ENCODE measurements at places on chromosomes 7 and 10.

DNA sequence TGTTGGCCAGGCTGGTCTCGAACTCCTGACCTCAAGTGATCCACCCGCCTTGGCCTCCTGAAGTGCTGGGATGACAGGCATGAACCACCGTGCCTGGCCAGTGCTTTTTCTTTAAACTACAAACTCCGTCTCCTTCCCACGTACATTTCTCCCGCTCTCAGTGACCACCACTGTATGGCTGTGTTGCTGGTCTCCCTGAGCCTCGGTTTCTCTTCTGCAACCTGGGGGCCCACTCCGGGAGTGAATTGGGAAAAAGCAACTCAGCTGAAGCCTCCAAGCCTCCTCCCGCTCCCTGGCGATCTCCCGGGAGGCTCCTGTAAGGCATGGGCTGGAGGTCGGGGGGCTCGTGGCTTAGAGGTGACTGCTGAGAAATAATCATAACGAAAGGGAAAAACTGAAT is 136.3 kb downstream of the ELFN1 start:
- DNase-seq, result no peak

GRCh38 chr10:24340883-24341282 is 131.9 kb downstream of the KIAA1217 start:
- DNase-seq, result no peak

GRCh38 chr10:70191161-70191971 is 21.1 kb upstream of the SAR1A start:
- DNase-seq, result no peak

DNA sequence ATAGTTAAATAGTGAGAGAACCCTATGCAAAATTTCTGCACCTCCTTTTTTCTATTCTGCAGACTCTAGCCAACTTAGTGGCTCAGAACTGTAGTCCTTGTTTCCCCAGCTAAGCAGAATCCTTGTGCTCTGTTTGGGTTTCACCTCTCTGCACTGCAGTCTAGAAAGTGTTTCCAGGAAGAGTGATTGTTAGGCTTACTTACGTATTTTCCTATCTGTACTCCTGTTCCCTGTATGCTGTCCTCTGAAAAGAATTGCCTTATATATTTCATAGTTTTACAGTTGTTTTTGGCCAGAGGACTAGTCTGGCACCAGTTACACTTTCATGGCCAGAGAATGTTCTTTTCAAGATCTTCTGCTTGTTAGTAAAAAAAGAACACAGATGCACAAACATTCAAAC is 154.6 kb upstream of the POT1 start:
- no peak for DNase-seq

DNA sequence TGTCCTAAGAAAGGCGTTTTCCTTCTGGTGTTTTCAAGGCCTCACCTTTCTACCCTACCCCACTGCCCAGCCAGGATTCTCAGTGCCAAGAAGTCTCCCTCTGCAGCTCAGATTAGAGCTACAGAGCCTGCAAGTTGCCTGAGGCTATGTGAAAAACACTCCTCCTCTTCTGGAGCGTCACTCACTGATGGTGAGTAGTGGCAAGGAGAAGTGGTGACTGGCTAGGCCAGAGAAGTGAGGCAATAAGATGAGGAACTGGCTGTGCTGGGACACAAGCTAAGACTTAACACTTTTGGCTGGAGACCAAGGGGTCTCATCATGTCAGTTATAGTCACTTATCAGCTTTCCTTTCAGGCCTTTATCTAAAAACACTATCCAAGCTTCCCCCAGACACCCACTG is 86.7 kb upstream of the PRKAR2B start:
- no peak for DNase-seq

DNA sequence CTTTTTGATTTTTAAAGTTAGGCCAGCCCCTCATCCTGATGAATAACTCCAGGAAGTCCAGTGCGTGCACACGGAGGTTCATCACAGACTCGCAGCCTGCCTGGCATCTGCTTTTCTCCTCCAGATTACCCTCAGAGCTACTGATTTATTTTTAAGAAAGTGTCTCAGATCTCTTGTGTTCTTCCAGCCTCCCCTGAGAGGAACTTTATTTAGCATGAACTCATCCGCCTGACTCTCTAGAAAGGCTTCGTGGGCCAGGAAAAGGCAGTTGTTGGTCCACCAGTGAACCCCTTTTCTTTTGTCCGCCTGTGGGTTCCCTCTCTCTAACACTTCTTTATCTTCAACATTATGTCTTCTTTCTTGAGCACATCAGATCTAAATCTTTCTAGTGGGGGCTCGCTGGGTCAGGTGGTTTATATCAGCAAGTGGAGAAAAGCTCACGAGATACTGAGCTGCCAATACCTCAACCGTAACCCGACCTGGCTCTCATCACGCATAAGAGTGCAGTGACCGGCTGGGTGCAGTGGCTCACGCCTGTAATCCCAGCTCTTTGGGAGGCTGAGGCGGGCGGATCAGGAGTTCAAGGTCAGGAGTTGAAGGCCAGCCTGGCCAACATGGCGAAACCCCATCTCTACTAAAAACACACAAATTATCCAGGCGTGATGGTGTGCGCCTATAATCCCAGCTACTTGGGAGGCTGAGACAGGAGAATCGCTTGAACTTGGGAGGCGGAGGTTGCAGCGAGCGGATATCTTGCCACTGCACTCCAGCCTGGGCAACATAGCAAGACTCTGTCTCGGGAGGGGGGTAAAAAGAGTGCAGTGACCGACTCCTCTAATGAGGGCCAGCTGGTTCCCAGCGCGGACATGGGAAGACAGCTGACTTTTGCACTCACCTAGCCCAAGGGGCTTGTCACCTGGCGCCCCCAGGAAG is 162.3 kb downstream of the CCDC3 start:
- no peak for DNase-seq

DNA sequence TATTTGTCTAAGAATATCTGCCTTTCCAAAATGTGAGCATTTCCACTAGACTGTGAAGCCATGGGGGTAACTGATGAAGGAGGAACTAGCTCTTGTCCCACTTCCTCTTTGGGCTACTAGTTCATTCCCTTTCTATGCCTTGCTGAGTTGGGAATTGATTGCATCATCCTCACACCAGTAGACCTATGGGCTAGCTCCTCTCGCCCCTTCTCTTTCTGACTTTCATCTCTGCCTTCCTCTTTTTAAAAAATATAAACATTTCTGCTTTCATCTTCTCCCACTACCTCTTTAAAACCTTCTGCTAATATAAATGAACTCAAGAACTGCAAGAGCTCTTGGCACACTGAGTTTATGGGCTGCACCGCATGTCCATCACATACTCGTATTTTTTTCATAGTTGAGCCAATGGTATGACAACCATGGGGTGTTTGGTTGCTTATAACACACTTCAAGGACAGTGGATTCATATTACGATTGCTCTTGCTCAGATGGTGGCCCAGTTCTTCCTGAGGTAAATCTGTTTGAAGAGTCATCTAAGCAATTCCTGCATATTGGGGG is 182.0 kb downstream of the REEP3 start:
- DNase-seq, result peak; percentile 0

DNA sequence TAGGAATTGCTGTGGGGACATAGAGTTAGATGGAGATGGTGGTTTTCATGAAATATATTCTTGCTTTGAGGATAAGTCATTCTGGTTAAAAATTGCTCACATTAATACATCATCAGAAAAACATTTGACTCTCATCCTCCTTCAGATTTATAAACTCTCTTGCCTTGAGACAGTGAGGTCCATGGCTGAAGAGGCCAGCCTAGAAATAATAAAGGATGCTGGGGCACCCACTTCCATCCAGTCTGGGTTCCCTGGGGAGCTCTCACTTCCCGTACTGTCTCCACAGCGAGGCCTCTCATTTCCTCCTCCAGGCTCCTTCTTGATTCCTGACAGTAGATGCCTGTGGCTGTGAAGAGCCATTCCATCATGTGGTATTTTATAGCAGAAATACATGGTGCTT is 73.3 kb upstream of the PRKG1 start:
- no peak for DNase-seq

GRCh38 chr7:148882841-148883265 is 1.2 kb downstream of the EZH2 start:
- no peak for DNase-seq

DNA sequence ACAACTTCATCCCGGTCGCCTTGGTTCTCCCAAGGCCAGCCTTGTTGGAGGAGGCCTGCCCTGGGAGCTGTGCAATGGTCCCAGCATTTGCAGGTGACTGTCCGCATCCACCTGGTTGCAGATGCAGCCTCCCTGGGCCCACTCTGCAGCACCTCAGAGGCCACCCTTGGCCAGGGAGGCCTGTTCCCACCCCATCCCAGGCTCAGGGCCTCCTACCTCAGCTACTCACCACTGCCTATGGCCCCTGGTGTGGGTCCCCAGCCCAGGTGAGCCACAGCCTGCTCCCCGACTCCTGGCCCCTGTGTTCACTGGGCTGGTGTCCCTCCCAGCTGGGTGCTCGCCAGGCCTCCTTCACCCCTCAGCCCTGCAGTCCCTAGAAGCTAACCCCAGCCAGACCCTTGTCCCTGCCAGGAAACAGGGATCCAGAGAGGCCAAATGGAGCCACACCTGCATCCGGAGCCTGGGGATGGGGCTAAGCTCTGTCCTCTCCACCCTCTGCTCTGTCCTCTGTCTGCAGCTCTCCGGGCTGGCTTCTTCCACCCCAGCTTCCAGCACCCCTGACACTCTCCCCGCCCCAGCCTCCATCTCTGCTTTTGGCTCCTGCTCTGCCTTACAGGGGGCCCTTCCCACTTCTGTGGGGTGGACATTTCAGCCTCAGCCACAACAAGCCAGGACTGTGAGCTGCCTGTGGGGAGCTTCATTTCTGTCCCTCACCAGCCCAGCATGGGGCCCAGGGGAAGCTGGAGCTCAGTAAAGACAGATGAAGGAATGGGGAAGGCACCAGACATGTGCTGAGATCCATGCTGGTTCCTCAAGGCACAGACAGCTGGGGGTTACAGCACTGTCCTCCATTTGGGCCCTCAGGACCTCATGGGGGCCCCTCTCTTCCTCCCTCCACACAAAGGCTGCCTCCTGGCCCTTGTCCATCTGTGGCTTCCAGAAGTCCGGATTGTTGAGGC is 35.6 kb upstream of the ANTXRL start:
- no peak for DNase-seq

DNA sequence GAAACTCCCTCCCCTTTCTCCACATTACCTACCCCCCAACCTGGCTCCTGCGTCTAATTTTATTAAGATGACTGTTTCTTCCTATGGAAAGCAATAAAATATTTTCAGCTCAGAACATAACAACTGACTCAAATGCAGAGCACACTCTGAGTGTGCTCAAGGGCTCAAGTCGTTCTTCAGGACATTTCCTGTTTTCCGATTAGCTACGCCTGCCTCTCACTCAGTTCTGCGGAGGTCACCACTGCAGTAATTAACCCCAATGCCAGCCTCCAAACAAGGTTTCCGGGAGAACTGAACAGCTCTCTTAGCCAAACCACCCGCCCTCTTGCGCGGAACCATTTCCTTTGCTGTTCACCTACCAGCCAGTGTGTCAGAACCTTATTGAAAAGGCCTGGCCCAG is 19.3 kb downstream of the MYOF start:
- no peak for DNase-seq

- no peak for DNase-seq
Measured at GRCh38 chr10:86337121-86337601, 29.4 kb downstream of the GRID1 start.

- DNase-seq, result no peak
Measured at GRCh38 chr7:120521761-120522737, 249.1 kb downstream of the KCND2 start.

DNA sequence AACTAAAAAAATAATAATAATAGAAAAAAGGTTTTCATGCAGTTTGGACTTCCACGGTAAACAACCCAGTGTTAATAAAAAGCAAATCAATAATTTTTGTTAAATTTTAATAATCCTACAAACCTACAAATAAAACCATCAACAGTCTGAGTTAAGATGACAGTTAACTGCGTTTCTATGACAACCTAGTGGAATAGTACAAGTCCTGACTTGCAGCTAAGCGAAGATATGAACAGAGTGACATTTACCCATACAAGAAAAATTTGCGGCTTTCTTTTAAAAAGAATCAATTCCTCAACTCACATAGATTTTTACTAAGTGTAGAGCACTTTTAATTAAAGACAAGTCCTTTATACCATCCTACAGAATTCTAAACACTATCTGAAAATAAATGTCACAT is 35.6 kb downstream of the VPS41 start:
- no peak for DNase-seq

DNA sequence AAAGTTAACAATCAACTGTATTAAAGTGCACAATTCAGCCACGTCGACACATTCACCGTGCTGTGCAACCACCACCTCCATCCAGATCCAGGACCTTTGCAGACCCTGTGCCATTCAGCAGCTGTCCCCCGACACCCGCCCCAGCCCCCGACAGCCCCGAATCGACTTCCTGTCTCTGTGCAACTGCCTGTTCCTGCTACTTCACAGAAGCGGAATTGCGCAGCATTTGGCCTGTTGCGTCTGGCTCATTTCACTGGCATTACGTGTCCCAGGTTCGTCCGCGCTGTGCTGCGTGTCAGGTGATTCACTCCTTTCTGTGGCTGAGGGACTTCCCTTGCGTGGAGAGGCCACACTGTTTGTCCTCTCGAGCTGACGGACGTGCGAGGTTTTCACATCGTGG is 33.2 kb upstream of the DNAAF5 start:
- no peak for DNase-seq

DNA sequence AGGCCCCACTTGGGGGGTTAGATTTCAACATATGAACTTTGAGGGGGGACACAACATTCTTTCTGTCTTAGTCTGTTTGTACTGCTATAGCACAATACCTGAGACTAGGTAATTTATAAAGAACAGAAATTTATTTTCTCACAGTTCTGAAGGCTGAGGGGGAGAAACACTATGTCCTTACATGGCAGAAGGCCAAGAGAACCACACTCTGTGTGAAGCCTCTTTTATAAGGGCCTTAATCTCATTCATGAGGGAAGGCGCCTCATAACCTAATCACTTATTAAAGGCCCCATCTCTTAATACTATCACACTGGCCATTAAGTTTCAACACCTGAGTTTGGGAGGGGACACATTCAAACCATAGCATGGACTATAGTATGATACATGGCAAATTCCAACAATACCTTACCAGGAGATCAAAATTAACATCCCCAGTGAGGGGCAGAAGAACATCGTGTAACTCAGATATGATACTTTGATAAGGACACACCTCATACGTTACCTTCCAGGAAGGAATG is 9.3 kb upstream of the PDLIM1 start:
- no peak for DNase-seq

DNA sequence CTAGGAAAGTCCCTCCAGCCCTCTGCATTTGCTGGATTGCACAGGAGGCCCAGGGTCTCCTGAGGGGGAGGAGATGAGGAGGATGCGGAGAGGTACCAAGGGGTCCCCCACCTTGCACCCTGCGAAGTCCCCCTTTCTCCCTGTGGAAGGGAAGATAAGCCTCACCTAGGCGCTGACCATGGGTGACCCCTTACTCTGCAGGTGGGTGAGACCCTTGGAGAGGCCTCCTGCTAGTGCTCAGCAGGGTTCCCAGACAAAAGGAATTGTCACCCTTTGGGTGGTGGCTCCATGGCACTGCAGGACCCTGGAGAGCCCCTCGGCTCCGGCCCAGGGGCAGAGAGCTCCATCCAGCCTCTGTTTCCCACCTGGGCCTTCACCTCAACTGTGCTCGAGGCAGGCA is 107.0 kb upstream of the RET start:
- DNase-seq, result no peak

DNA sequence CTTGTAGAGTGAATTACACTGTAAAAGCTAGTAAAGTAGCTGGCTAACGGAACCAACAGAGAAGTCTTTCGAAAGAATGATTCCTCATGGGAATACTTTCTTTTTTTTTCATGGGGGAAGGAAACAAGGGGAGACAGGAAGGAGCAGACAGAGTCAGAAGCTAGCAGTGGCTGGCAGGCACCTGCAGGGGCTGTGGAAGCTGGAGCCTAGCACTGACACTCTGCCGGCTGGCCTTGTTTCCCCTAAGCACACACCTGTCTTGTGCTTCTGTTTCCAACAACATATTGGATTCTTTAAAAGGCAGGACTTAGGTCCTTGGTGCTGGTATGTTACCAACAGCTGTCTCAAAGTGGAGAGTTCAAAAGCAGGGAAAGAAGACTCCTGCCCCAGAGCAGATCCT is 24.7 kb downstream of the NOD1 start:
- no peak for DNase-seq

Data from NCI-H187 treated with DMSO at 0.1 percent for 48 hours (cell line).